ENCODE measurements at places on chromosomes 6 and 20.

DNA sequence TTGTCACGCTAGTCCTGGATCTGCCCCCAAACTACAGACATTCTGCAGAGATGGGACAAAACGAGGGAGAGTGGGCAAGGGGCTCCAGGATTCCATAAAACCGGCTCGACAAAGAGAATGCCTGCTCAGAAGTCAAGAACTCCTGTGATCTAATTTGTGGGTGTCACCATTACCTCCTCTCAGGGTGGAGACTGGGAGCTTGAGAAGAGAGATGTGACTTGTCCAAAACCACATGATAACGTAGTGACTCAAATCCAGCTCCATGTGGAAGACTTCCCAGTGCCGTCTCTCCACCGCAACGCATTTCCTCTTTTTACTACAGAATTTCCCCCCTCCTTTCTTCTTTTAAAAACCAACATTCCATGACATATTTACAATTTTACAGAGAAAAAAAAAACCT lies 44.3 kb downstream of the TRERF1 start:
- DNase-seq, result no peak

GRCh38 chr6:157558049-157558448 lies 177.1 kb downstream of the ZDHHC14 start:
- DNase-seq, result no peak

GRCh38 chr6:144722154-144722737 lies 437.1 kb downstream of the UTRN start:
- no peak for DNase-seq

DNA sequence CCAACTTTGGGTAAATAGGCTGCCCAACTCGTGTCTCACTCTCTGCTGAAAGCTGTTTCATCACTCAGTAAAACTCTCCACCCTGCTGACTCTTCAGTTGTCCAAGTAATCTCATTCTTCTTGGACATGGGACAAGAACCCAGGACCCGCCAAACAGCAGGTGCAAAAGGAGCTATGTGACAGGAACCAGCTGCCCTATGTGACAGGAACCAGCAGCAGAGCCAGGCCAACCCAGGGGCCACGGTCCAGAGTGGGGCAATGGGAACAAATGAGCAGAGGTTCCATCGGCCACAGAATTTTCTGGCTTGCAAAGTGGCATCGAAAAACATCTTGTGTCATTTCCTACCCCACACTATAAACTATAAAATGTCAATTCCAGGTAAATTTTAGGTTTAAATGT lies 56.5 kb downstream of the MOXD1 start:
- no peak for DNase-seq

DNA sequence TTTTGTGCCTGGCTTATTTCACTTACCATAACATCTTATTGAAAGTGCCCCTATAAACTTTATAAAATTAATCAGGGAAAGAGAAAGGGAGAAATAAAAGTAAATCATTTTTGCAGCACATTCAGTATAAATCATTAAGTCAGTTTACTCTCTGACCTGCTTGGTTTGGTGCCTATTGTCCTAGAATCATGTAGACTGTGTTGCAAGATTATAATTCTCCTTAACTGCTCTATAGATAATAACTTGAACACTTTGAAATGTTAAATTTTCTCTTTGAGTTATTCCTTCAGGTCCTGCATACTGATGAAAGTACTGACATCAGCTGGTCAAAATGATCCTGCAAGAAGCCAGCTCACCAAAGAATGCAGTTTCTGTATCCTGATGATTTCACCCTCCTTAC lies 969.6 kb upstream of the GJE1 start:
- no peak for DNase-seq

DNA sequence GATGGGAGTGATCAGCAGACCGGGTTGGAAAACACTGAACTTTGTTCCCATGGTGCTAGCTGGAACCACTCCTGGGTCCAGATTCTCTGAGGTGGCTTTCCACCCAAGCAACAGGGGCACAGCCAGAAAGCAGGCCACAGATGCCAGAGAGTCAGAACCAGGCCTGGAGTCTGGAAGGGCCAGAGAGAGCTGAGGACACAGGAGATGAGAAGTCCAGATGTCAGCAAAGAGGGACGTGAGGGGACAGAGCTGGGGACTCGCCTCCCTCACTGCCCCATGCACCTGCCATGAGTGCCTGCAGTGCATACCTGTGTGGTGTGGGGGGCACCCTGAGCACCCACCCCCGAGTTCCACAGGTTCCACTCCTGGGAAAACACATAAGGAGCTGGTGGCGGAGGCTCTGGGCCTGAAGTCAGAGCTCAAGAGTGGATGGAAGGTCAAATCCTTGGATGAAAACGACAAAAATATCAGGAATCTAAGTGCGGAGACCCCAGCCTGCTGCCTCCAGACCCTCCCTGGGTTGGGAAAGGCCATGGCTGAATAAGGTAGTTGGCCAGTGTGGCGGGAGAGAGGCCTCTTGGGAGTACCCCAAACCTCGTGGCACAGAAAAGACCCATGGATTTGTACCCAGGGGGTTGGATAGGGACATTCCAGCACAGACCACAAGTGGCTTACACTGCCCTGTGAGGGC lies 224.2 kb downstream of the SYNDIG1 start:
- peak; percentile 8 for DNase-seq

DNA sequence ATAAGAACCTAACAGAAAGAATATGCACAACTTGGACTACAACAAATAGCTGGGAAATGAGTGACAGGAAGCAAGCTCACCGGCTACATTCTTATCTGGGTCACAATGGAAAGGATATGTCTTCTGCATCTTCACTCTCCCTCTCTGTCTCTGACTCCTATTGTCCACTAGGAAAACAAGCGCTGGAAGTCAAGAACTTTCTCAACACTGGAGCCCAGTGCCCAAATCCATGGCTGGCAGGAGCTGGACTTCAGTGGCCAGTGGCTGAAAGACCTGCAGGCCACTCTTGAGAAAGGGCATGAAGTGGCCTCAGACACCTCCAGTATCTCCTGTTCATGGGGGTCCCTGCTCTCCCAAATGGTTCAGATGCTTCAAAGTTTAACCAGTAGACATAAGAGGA lies 62.0 kb downstream of the FAM50B start:
- DNase-seq, result no peak

GRCh38 chr20:58251348-58251978 lies 23.0 kb upstream of the ANKRD60 start:
- no peak for DNase-seq

GRCh38 chr6:53484476-53485280 lies 60.2 kb downstream of the GCLC start:
- peak; percentile 27 for DNase-seq

GRCh38 chr6:130760006-130760405 lies 67.2 kb upstream of the SMLR1 start:
- DNase-seq, result peak; percentile 4
